Activated naive CD8-positive, alpha-beta T cell treated with anti-CD3 and anti-CD28 coated beads, Interleukin-2, amount 10 ng/mL, durations not matched to agents 7 days and 5 days (primary cell): ENCODE measurements at places on chromosomes 11 and 22. TPM values are rescaled to one million over a fixed set of nuclear protein-coding genes. Genes with fewer than 3 reads are reported as not detected.

DNA sequence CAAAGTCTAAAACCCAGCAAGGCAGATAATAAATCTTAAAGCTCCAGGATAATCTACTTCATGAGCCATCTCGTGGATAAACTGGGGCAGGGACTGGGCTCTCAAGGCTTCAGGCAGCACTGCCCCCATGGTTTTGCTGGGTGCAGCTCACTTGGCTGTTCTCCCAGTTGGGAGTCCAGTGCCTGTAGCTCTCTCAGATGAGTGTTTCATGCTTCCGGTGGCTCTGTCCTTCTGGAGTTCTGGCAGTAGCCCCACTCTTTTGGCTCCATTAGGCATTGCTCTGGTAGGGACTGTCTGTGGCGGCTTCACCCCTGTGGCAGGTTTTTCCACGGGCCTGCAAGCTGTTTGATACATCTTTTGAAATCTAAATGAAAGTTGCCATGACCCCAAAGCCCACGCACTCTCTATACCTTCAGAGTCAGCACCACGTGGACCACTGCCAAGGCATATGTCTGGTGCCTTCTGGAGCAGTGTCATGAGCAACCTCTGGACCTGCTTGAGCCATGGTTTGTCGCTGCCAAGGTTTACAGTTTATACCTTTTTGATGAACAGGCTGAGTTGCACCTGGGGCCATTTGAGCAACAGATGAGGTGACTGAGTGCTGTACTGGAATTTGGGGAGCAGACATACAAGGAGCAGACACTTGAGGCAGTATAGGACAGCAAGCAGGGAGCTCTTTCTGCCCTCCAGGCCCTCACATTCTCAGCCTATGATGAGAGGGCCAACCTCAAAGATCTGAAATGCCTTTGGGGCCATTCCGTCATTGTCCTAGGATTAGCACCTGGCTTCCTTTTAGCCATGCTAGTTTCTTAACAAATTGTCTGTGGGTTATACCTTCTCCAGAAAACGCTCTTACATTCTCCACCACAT is 48.6 kb downstream of the MTNR1B start:
- no peak for DNase-seq

DNA sequence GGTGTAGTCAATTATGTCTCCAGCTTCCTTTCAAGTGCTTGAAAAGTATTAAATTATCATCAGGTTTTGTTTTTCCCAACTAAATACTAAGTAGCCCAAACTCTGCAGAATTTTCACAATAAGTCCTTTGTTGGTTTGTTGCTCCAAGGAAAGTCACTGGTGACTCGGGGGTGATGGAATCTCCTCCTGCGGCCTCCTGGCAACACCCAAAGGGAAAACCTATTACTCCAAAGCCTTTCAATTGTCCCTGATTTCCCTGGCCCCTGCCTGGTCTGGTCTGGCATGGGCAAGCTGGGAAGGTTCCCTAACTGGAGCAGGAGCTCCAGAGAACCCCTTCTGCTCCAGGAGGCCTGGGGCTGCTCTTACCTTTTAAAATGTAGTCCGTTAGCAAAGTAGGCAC is 47.9 kb downstream of the FEZ1 start:
- no peak for DNase-seq

DNA sequence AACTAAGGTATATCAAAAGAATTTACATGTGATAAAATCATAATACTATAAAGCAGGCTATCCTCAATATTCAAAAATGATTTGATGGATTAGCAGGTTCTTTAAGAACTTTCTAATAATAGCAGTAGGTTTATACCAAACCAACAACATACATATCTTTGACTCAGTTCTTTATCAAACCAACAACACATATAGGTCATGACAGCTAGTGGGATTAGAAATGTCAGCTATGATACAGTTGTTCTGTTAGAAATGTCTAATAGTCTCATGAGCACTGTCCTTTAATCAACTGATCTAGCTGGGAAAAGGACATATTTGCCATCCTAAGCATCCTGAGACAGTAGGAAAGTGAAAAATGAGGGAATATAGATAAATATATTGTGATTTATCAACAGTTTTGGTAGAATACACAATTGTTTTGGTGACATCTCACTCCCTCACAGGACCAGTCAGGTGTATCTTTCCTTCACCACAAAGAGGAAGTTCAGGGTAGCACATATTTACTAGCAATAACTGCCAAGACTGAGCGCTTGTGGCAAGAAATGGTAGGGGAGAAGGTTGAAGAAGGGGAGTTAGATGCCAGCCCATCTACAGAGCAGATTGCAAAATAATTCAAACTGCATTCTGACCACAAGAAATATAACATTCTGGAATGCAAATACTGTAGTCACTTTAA is 90.8 kb upstream of the APOA1 start:
- no peak for DNase-seq

GRCh38 chr22:33803371-33804282 is 116.6 kb downstream of the LARGE1 start:
- DNase-seq: no peak

DNA sequence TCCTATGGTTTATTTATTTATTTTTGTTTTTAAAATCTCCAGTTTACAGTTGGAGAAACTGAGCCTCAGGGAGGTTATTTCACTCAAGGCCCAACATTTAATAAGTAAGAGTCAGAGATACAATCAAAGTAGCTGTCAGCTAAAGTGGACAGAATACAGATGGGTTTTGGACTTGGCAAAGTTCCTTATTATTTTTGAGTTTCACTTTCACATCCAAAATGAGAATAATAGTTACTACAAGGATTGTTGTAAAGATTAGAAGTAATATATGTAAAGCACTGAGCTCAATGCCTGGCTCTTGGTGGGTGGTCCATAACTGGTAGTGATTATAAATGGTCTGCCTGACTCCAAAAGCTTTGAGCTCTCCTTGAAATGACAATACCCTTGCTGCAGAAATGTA is 87.5 kb upstream of the SESN3 start:
- no peak for DNase-seq

GRCh38 chr11:2699185-2699530 is 636 bp downstream of the KCNQ1OT1 start:
- DNase-seq: peak; percentile 43

DNA sequence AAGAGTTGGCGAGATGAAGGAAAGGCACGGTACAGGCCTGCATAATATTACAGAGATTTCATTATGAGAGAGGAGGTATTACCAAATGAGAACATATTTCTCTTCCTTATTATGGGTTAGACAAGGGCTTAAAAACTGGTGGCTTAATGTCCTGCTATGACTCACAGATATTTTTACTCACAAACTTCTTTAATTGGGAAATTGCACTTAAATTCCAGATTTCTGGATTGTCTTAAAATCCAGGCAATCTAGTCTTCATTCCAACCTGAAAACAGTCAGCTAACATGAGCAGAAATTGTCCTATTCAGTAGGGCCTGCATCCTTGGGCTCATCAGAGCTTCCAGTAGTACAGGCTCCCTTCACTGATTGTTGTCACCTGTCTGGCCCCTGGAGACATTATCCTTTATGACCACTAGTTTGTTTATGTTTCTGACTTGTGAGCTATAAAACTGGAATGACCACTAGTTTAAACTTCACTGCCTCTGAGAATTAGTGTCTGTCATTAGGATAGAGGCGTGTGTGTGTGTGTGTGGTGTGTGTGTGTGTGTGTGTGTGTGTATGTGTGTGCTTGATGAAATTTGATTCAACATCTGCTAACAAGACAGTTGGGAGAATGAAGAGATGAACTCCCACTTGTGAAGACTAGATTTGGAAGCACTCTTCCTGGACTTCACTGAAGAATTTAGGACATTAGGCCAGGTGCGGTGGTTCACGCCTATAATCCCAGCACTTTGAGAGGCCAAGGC is 25.1 kb downstream of the DBX1 start:
- no peak for DNase-seq

DNA sequence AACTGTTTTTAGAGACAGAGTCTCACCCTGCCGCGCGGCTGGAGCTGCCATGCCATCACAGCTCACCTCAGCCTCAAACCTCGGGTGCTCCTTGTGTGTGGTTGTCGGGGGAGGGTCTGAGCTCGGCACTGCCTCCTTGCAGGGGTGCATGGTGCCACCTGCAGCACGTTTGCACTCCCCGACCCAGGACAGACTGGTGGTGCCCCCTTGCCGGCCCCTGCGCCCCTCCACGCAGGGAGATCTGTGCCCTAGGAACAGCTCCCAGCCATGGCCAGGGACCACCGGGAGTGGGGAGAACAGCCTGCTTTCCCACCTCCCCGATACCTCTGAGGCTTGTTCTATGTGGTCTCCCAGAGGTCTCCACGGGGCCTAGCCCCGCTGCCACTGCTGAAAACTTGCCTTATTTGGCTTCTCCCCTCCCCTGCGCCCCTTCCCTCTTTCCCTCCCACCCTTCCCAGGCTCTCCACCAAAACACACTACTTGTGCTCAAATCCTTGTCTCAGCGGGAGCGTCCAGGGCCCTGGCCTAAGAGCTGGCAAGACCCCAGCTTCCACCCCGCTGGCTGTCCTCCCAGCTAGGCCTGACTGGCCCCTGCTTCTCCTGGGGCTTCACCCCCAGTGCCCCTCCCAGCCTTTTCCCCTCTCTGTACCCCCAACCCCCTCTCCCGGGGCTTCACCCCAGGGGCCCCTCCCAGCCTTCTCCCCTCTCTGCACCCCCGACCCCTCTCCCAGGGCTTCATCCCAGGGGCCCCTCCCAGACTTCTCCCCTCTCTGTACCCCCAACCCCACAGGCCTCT is 13.4 kb upstream of the TPCN2 start:
- DNase-seq: no peak

DNA sequence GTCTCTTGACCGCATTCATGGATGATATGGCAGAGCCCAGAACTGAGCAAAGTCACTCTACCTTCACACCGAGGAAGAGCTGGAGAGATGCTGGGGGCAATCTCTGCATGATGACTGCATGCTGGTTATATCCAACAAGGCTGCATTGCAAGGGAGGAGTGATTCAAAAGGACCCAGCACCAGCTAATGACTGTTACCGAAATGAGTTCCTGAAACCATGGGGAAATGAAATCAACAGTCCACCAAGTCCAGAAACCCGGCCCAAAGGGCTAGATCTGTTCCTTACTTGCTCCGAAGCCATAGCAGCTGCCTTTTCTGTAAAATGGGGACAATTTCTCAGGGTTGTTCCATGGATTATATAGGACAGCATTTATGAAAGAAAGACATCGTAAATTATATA is 1.2 kb upstream of the SMIM35 start:
- DNase-seq: no peak

DNA sequence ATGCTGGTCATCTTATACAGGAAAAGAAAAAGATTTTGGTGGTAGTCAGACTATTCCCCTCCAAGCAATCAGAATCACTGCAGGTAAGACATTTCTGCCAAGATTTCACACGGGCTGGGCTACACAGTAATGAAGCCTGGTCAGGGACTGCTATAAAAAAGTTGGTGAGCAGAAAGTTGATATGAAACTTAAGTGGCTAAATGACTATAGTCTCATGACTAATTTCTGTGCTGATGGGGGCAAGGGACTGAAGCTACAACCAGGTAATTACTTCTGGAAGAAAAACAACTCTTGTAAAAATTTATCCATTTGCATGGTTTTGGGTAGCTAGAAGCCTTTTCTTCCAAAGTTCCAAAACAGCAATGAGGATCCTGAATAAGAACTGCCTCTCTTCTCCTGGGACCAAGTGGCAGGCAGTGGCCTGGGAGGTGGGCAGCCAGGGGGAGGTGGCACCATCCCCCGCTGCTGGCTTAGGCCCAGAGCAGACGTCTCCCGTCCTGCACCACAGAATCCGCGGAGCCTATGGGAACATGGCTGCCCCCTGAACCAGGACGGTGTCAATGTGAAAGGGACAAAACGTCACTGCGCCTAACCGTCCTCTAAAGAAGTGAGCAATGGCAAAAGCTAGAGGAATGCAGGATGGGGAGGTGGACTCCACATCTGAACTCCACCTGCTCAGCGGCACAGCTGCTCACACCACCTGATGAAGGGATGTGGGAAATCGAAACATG is 122.6 kb upstream of the LMO1 start:
- DNase-seq: no peak

DNA sequence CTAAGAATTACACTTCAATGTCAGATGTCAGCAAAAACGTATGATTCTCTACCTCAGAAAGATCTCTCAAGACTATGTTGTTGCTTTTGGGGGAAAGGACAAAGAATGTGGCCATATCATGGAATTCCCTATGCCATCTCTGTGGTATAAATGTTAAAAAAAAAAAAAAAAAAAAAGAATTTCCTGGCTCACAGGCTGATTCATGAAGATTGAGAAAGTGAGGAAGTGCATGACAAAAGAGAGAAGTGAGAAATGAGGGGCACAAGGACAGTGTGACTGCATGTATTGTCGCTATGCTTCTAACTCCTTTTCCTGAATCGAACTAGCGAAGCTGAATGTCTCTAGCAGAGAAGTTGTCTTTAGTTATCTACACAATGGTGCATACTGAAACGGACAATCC is 80.6 kb upstream of the CARD18 start:
- DNase-seq: no peak

GRCh38 chr11:104731890-104732289 is 166.4 kb downstream of the CASP12 start:
- DNase-seq: no peak

DNA sequence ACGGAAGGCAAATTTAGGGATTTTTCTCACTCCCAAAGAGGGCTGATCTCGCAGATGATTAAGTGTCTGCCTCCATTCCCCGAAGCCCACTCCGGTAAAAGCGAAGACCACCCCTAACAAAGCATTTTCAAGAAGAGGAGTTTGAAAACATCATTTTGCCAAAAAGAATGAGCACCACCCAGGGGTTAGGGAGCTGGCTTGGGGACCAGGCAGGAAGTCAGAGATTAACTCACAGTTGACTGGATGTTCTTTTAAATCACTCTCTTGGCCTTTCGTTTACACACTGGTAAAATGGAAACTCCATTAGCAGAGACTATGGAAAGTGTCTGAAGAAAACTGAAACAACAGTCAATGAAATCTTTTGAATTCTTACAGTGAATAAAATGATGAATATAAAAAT is 7.9 kb upstream of the TRIM44 start:
- no peak for DNase-seq

DNA sequence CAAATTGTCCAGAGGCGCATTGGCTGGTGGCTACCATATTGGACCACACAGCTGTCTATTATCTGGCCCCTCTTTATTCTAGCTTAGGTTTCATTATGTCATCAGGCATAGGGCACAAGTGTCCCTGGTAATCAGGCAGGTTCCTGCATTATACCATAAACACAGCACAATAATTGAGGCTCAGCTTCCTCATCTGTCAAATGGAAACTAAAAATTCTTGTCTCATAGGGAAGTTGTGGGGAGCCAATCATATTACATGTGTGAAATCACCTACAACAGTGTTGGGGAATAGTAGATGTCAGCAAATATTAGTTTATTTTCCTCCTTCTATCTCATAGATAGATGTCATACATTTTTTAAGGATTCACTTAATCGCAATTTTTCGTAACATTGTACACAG is 231.0 kb upstream of the SORL1-AS1 start:
- no peak for DNase-seq

GRCh38 chr11:59804061-59804460 is 6.5 kb downstream of the MRPL16 start:
- DNase-seq: no peak

CBLIF gene
- not detected for total RNA-seq

BLID gene
- total RNA-seq: not detected

ARFIP2 gene
- 44.6 TPM for total RNA-seq

HEPHL1 gene
- total RNA-seq: not detected

MRPL21 gene
- 49.3 TPM for total RNA-seq

NFAM1 gene
- 0.26 TPM for total RNA-seq
